ENCODE measurements at places on chromosomes 4 and X.

DNA sequence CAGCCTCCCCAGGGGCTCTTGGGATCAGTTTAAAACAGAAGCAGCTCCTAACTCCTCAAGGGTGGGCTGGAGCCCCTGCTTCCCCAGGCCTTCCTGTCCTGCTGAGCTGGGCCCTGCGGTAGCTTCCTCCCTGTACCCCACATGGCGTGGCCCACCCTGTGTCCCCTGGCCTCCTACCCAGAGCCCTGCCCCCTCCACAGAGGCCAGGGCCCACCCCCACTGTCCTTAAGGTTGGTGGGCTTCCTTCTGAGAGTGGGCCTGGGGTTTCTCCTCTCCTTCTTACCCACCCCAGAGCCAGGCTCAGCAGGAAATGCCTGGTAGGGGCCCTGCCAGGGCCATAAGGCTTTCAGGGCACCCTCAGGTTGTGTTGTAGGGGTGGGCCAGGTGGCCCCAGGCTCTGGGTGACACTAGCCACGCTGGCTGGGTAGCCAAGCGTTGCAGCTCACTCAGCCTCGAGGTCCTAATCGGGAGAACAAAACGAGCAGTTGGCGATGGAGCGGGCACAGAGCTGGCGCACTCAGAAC is 11.6 kb downstream of the SH3BP2 start:
- no peak for DNase-seq

DNA sequence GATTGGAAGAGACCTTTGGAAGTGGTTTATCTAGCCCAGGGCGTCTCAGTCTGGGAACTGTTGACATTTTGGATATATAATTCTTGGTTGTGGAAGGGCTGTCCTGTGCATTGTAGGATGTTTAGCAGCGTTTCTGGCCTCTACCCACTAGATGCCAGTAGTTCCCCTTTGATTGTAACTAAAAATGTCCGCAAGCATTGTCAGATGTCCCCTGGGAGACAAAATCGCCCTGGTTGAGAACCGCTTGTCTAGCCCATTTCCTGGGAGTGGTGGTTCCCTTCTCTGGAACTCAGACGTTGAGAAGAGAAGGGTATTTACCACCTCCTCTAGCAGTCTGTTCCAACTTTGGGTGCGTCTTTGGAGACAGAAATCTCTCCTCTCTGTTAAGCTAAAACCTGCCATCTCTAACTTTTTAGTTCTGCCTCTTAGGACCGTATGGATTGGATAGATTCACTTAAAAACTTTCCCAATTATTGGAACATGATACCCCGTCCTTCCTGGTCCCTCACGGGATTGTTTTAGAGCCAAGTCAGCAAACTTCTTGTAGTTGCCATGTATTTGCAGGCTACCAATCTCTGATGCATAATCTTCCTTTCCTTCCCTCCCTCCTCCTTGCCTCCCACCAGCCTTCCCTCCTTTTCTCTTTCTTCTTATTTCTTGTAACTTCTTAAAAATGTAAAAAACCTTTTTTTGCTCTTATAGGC is 13.9 kb downstream of the TMEM165 start:
- no peak for DNase-seq

GRCh38 chr4:8702516-8703400 is 110.2 kb downstream of the CPZ start:
- no peak for DNase-seq

DNA sequence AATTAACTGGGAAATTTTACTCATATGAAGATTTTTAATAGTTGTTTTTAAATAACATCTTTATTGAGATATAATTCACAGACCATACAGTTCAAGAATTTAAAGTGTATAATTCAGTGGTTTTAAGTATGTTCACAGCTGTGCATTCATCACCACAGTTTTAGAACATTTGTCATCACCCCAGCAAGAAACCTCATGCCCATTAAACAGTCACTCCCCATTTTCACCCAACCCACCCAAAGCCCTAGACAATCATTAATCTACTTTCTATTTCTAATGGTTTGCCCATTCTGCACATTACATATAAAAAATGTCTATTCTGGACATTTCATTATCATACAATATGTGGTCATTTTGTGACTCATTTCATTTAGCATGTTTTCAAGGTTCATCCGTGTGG is 2.8 kb downstream of the UPRT start:
- no peak for DNase-seq

GRCh38 chr4:86472377-86473019 is 112.6 kb upstream of the MAPK10 start:
- DNase-seq: no peak
